Activated gamma-delta T cell treated with anti-CD3 and anti-CD28 coated beads, Interleukin-2, amount 50 U/mL, for 16 hours (primary cell): ENCODE measurements at places on chromosomes 12 and 14.

- no peak for DNase-seq
Observed at GRCh38 chr12:113471619-113472171, at the start of gene LHX5. Gene LHX5 (minus strand): TSS chr12:113471871. CDS start chr12:113471498, 373 bp downstream.

- no peak for DNase-seq
Observed at GRCh38 chr12:112599871-112600270, 181.1 kb downstream of the PTPN11 start.

DNA sequence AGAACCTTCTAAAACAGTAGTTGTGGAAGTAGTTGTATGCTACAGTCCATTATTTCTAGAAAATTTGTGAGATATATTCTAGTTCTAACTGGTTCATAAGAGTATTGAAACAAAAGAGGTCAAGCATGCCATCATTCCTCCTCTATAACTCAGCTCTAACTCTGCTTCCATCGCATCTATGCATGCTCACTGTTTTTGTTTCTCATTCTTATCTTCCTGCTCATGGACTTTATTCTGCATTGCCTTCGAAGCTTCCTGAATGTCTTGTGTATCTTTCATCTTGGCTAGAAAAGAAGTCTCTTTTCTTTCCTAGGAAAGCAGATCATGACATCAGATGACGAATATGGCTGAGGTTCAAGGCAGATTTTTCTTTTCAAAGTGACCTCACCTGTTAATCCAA is 402 bp downstream of the LMNTD1 start:
- no peak for DNase-seq

- DNase-seq, result no peak
Observed at GRCh38 chr12:2283480-2283879, 230.7 kb downstream of the CACNA1C start.
